Lung (tissue), 17 donors: ENCODE measurements at places on chromosomes 11 and 22. TPM values are rescaled to one million over a fixed set of nuclear protein-coding genes. Genes with fewer than 3 reads are reported as not detected.

- no peak overlapping the region for H3K27ac ChIP-seq
- H3K36me3 ChIP-seq = peaks cover 3% of the 10 kb centered on the region
- H3K4me3 ChIP-seq = no peak overlapping the region
- peaks cover 3% of the 10 kb centered on the region for H3K4me1 ChIP-seq
- no peaks in the 10 kb centered on the region for H3K27me3 ChIP-seq
- no peak for DNase-seq
Observed at GRCh38 chr11:61745781-61746441, 6.5 kb upstream of the MYRF start.

The OR56B4 gene
- not detected for total RNA-seq

DNA sequence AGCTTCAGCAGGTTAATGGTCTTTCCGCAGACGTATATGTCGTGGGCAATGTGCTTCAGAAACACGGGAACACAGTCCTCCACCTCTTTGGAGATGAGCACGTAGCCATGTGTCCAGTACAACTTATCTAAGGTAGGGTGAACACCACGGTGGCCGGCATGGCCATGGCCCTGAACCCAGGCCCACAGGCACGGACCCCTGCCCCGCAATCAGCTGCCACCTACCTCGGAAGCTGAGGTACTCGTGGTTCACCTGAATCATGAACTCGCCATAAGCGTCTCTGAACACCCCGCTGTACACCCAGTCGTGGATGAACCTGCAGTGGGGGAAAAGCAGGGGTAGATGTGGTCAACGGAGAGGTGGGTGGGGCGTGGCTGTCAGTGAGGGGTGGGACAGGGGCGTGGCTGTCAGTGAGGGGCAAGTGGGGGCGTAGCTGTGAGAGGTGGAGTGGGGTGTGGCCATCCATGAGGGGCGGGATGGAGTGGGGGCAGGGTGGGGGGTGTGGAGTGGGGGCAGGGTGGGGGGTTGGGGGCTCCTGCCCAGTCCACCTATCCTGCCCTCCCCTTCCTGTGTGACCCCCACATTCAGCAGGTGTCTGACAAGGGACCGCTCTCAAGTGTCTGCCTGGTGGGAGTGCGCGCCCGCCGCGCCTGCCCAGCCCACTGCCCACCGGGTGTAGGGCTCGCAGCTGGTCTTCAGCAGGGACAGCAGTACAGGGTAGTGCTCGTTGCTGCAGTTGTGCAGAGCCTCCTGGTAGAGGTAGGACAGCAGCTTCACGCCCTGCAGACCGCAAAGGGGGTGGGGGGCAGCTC lies 18.6 kb downstream of the TUBGCP6 start:
- H3K27me3 ChIP-seq = no peaks in the 10 kb centered on the region
- H3K27ac ChIP-seq = no peak overlapping the region
- peaks cover 16% of the 10 kb centered on the region for H3K36me3 ChIP-seq
- DNase-seq = no peak
- no peaks in the 10 kb centered on the region for H3K4me1 ChIP-seq

DNA sequence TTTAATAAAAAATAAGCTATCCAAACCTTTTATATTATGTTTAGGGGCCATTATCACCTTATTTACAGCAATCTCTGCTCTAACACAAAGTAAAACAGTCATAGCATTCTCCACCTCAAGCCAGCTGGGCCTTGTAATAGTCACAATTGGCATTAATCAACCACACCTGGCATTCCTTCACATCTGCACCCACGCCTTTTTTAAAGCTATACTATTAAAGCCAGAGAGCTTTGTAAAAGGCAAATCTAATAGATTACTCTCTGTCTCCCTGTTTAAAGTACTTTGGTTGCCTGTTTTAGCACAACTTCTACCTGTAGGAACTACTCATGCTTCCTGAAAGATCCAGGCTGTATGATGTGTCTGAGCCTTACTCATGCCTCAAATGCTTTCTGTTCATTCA lies 113.1 kb downstream of the CSNK2A3 start:
- no peak overlapping the region for H3K4me3 ChIP-seq
- no peaks in the 10 kb centered on the region for H3K27me3 ChIP-seq
- H3K36me3 ChIP-seq = no peaks in the 10 kb centered on the region
- H3K4me1 ChIP-seq = peaks cover 50% of the 10 kb centered on the region
